Keratinocyte (primary cell): ENCODE measurements at places on chromosomes 6 and 20. TPM values are rescaled to one million over a fixed set of nuclear protein-coding genes. Genes with fewer than 3 reads are reported as not detected.

DNA sequence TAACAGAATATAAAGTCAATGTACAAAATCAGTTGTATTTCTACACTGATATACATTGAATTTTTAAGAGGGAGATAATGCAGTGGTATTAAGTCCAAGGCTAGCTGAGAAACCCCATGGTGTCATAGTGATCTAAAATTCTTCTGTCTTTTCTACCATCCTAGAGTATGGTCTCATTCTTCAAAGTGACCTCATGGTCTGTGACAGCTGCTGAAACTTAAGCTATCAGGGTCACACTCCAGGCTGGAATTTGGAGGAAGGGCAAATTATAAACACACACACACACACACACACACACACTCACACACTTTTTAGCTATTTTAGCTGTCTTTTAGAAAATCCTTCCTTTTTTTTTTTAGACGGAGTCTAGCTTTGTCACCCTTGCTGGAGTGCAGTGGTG, 47.3 kb upstream of the DYNLRB1 start:
- DNase-seq = no peak

GRCh38 chr6:3195695-3196497, 31.6 kb downstream of the TUBB2B start:
- DNase-seq = no peak

The BACH2 gene
- polyA plus RNA-seq = 0.50 to 0.76 TPM (median 0.62 TPM) in 3 replicates

GRCh38 chr20:25313593-25313992, 65.7 kb downstream of the PYGB start:
- no peak for DNase-seq

DNA sequence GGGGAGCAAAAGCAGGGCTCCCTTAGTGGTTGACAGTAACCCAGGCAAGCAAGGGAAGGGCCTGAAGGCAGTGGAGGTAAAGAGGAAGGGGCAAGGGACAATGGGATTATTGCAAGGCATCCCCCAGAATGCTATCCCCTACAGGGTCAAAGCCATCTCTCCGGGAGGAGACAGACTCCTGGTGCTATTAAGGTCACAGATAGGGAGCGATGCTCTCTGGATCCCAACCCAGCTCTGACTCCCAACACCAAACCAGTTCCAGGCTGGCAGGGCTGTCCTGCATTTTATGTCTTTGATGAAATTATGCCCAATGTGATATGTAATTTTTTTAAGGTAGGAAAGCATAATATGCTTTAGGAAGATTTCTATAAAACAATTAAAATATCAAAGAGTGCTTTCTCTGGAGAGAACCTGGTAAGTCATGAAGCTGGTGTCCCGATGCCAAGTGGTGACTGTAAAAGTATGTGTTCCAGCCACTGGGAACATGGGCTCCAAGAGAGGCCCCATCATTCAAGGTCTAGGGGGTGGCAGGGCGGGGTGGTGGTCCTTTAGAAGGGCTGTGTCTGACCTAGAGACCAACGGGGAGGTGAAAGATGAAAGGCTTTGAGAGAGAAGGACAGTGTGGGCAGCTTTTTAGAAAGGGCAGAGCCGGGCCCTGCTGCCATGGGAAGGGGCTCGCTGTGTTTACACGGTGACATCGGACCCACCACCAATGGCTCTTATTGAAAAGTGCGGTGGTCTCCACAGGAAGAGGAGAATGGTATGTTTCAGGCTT, 276.5 kb downstream of the CDC5L start:
- no peak for DNase-seq

The DDX43 gene
- polyA plus RNA-seq = 0.14 to 0.33 TPM (median 0.15 TPM) in 3 replicates

The UBD gene
- not detected in 3 replicates for polyA plus RNA-seq

GRCh38 chr20:62795023-62795761, 1.1 kb upstream of the MRGBP start:
- DNase-seq = no peak

DNA sequence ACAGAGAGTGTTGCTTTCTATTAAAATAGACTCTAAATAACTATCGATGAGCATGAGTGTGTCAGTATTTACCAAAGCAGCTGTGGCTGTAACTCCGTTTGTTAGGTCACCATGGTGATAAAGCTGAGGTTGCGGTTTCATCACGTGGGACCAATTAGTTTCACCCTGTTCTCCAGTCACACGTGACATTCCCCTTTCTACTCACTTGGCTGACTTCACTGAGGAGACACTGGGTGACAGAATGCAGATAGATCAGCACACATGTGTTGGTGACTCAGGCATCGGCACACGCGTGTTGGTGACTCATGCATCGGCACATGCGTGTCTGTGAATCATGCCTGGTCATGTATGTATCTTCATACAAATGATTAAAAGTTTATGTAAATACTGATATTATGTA, 285.4 kb downstream of the THBS2 start:
- no peak for DNase-seq

The PREX1 gene
- polyA plus RNA-seq = 0.10 to 0.74 TPM (median 0.22 TPM) in 3 replicates

GRCh38 chr6:14454473-14454775, 336.9 kb downstream of the CD83 start:
- no peak for DNase-seq

DNA sequence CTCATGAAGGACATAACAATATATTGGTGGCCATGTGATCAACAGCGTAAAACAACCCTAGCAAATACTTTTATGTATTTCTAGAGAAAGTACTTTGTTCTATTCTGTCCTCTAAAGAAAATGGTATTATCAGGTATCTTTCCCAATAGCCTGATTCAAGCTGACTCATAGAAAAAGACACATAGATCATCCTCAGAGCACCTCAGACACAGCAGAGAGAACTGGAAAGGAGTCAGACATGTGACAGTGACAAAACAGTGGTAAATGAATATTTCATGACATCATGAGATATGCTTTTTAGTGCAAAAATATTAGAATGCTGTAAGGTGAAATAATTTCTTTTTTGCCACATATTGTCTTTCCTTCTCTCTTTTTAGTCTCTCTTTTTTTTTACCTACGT, 1355.0 kb upstream of the MAP3K7 start:
- no peak for DNase-seq

The ZFP57 gene
- polyA plus RNA-seq = 17.4 to 26.3 TPM (median 22.5 TPM) in 3 replicates

- DNase-seq = no peak
Measured at GRCh38 chr6:155273431-155273830, 9.6 kb downstream of the CLDN20 start.

- DNase-seq = no peak
Measured at GRCh38 chr6:157753291-157753690, 69.8 kb upstream of the SNX9 start.

DNA sequence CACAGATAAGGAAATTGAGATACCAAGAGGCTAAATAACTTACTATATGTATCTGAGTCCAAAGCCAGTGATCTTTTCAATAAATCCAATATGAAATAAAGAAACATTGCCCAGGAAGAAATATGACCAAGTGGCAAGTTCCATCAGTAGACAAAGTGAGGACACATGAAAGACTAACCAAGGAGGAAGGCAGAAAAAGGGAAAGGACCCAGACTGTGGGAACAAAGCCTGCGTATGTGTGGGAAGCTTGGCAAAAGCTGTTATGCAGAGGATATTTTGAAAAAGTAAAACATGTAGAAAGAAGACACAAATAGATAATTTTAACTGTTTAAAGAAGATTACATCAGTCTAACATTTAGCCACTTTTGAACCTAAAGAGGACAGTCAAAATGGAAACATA, 264.4 kb upstream of the PRDM1 start:
- DNase-seq = no peak

The EFCAB8 gene
- 0.02 to 0.18 TPM (median 0.03 TPM) in 3 replicates for polyA plus RNA-seq

The RSPO3 gene
- not detected in 3 replicates for polyA plus RNA-seq

The ID4 gene
- 0.10 to 1.4 TPM (median 0.41 TPM) in 3 replicates for polyA plus RNA-seq

- DNase-seq = no peak
Measured at GRCh38 chr20:19816386-19816785, 58.3 kb downstream of the RIN2 start.

GRCh38 chr6:155439376-155439775, 16.3 kb downstream of the NOX3 start:
- DNase-seq = no peak

- no peak for DNase-seq
Measured at GRCh38 chr6:34237316-34237721, 646 bp downstream of the HMGA1 start.

DNA sequence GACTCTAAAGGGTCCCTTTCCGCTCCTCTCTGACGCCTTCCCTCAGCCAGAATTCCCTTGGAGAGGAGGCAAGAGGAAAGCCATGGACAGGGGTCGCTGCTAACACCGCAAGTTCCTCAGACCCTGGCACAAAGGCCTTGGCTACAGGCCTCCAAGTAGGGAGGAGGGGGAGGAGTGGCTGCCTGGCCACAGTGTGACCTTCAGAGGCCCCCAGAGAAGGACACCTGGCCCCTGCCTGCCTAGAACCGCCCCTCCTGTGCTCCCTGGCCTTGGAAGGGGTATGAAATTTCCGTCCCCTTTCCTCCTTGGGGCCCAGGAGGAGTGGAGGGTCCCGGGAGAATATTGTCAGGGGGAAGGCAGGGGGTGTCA, 2.7 kb downstream of the VEGFA start:
- no peak for DNase-seq

DNA sequence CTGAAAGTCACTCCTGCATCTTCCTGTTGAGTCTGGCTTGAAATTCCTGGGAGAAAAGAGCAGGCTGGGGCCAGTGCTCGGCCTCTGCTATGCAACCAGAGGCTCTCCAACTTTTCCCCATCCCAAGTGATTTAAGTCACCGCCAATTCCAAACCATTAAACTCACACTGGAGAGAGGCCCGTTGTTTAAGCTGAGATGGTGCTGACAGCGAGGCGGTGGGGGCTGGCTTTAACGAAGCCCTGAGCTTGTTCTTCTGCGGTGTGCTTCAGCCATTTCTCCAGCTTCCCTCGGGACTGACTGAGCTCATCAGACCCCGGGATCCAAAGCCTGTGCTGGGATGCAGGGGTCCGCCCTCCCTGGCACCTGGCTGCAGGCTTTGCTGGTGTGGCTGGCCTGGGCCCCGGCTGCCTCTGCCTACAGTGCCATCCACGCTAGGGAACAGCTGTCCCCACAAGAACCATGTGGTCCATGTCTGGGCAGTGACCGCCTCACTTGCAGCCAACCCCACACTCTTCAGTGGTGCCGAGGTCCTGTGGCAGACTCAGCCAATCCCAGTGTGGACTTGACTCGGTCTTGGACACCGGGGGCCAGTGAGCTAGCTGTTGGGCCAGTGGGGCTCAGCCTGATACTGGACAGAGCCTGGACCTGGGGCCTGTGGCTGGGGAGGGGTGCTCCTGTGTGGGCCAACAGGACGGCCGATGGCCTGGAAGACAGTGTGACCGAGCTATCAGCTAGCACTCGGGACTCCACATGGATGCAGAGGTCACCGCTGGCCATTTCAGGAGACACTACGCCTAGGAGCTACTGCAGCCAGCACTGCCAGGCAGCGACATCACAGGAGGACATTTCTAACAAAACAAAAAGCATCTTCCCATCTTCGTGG, 21.2 kb downstream of the RAMACL start:
- DNase-seq = no peak

- no peak for DNase-seq
Measured at GRCh38 chr6:28880894-28881780, 42.6 kb downstream of the TRIM27 start.

GRCh38 chr6:129007701-129008373, 124.9 kb downstream of the LAMA2 start:
- DNase-seq = no peak

The CEP162 gene
- 1.4 to 2.6 TPM (median 1.6 TPM) in 3 replicates for polyA plus RNA-seq

DNA sequence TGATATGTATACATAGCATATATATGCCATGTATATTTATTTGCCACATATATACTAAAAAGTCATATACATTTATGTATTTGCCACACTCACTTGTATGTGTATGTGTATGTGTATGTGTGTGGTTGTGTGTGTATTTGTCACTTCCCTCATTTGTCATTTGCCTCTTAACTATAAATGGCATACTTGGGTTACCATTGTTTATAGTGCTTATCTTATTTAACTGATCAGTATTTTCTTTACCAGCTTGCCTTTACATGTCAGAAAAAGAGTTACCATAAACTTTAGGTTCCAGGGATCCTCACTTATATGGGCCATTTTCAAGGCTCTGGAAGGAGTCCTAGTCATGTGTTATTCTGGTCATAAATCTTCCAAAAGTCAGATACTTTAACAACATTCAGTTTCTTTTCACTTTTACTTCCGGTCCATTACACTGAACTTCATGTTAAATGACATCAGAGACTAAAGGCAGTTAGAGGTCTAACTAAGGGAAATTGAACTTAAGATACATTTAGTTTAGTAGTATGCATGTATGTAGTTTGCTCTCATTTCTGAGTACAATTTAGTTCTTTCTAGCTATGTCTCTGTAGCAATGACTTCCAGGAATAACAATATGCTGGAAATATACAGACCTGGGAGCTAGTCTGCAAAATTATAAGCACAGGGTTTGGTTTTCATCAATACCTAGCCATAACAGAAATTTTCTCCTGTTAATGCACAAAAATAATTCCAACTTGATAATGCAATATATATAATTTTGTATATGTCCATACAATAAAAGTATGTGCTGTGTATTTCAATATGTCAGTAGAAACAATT, 33.7 kb upstream of the HIVEP1 start:
- no peak for DNase-seq

The PAX1 gene
- polyA plus RNA-seq = not detected in 3 replicates

DNA sequence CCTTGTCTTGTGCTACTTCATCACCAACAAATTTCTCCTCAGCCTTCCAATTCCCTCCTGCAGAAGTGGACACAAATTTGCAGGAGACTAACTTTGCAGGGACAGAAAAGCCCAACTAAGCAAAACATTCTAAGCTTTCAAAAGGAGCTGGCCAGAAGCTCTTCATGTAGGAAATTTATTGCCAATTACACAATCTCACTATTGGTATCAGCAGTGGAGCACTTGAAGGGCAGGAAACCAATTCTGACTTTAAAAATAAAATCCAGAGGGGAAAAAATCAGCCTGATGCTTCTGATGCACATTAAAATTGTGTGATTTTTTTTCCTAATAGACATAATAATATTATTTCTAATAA, 193.3 kb downstream of the LY86 start:
- DNase-seq = no peak

The PBOV1 gene
- polyA plus RNA-seq = not detected in 3 replicates

The LAMA4 gene
- polyA plus RNA-seq = 0.10 to 0.39 TPM (median 0.12 TPM) in 3 replicates

- no peak for DNase-seq
Measured at GRCh38 chr6:25387483-25387882, 108.3 kb downstream of the CARMIL1 start.

DNA sequence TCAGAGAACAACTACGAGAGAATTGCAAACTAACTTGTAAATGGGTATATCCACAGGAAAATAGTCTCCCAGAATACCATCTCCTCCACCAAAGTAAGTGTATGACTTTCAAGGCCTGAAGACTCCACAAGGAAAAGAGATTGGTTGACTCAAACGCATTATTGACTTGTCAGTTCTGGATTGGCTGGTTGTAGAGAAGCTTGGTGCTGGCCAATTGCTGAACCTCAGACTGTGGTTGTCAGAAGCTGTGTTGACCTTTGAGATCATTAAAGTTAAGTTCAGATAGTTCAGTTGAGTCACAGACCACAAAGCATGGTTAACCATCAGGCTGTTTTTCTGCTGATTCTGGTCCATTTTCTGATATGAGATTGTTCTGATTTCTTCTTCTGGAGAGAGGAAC, 388.3 kb downstream of the BMP2 start:
- no peak for DNase-seq

GRCh38 chr6:81252231-81252630, 500.2 kb downstream of the TENT5A start:
- DNase-seq = no peak

The BTN3A1 gene
- 6.1 to 8.6 TPM (median 6.9 TPM) in 3 replicates for polyA plus RNA-seq

DNA sequence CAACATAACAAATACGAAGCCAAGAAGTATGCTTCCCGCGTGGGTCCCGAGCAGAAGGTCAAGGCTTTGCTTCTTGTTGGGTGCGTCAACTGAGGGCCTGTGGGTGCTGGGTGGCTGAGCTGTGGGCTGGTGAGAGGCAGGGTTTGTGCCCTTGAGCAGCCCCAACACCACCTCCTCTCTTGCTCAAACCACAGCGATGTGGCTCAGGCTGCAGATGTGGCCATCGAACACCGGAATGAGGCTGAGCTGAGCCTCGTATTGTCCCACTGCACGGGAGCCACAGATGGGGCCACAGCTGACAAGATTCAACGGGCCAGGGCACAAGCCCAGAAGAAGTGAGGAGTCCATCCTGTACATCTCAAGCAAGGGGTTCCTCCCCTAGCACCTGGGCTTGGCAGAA, 7.0 kb upstream of the PTPRA start:
- no peak for DNase-seq
